ENCODE measurements at places on chromosomes 3 and 15. TPM values are rescaled to one million over a fixed set of nuclear protein-coding genes. Genes with fewer than 3 reads are reported as not detected.

PCOLCE2 gene
- 0.39 TPM for total RNA-seq

PLA1A gene
- total RNA-seq, result not detected

TMCO5A gene
- not detected for total RNA-seq

RBMS3 gene
- 2.0 TPM for total RNA-seq

SLC6A11 gene
- total RNA-seq, result not detected

HIGD2B gene
- not detected for total RNA-seq

PLSCR2 gene
- not detected for total RNA-seq

USP13 gene
- total RNA-seq, result 11.2 TPM

TMEM158 gene
- total RNA-seq, result 0.09 TPM

CYP1A2 gene
- total RNA-seq, result not detected

All from activated CD4-positive, alpha-beta T cell treated with anti-CD3 and anti-CD28 coated beads for 36 hours (primary cell).